ENCODE measurements at places on chromosomes 12 and 14. TPM values are rescaled to one million over a fixed set of nuclear protein-coding genes. Genes with fewer than 3 reads are reported as not detected.

GRCh38 chr12:26452511-26452910 is 257.1 kb downstream of the SSPN start:
- no peak for DNase-seq

GRCh38 chr12:89936631-89937030 is 228.0 kb upstream of the ATP2B1 start:
- no peak for DNase-seq

DNA sequence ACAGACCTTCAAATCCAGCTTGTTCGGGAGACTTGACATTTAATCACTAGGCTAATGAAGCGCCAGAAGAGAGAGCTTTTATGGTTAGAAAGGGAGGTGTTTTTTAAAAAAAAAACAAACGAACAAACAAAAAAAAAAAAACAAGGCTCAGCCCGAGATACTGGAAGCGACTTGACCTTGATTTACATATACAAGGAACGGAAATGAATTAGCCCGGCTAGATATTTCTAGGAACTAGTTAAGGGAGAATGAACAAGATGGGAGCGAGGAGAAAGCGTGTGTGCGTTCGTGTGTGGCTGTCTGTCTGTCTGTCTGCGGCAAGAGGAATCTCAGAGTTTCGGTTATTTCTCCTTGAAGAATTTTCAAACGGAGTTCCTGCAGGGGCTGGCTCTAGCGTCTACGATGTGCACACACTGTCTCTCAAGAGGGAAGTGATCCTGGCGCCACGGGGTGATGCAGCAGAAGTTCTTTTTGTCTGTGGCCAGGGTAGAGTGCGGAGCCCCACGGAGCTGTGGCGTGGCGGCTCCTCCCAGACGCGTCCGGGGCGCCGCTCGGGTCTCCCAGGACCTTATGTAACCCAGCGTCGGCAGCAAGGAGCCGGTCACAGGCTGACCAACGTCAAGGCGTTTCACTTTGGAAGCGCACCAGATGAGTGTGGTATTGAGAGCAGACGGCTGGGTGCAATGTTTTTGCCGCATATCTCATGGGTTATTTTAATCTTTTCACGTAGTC is 18.8 kb downstream of the SOCS2 start:
- peak; percentile 36 for DNase-seq

- no peak for DNase-seq
Measured at GRCh38 chr12:131437706-131438492, 273.0 kb upstream of the SFSWAP start.

- peak; percentile 93 for DNase-seq
Measured at GRCh38 chr12:41967668-41968500, 176.8 kb downstream of the GXYLT1 start.

DNA sequence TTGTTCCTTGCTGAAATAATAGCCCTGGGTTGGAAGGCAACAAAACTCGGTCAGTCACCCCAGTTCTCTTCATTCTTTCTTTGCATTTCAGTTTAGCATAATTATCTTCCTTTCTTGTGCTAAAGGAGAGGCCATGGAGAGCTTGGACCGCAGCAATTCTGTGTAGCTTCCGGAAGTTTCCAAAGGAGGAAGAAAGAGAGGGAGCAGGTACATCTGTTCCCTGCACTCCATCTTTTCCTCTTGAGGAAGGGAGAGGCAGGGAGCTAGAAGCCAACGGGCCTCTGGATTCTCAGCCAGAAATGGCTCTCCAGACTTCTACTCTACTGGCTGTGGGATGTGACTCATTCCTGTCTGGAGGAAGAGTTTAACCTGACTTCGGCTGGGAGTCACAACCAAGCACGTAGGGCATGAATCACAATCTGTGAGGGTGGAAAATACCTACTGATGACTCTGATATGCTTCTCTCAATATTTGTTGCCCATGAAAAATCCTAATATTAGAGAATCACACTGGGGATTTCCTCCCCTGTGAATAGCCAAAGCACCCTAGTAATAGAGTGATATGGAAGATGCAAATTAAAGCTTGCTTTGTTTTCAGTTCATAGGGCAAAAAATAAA is 17.0 kb downstream of the ANO6 start:
- no peak for DNase-seq

GRCh38 chr12:113127791-113128199 is 7.8 kb downstream of the RASAL1 start:
- DNase-seq = no peak

- no peak for DNase-seq
Measured at GRCh38 chr12:23681237-23681636, 268.2 kb downstream of the SOX5 start.

GRCh38 chr14:20760950-20761349 is 7.3 kb upstream of the EDDM3B start:
- no peak for DNase-seq

GRCh38 chr14:22497144-22497423 is 91.9 kb downstream of the DAD1 start:
- no peak for DNase-seq

DNA sequence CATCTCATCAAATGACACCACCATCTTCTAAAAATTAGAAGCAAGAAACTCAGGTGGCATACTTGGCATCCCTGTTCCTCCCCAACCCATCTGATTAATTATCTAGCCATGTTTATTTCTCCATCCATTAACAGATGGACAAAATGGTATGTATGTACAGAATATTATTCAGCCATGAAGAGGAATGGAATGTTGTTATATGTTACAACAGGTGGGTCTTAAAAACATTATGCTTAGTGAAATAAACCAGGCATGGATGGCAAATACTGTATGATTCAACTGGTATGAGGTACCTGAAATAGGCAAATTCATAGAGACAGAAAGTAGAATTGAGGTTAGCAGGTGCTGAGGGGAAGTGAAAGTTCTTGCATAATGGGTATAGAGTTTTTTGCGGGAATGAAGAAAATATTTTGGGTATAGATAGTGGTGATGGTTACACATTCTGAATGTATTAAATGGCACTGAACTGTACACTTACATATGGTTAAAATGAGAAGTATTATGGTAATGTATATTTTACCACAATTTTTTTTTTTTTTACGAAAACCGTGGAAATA is 17.5 kb downstream of the YY1 start:
- no peak for DNase-seq

- DNase-seq = no peak
Measured at GRCh38 chr12:70402597-70402996, 36.5 kb downstream of the KCNMB4 start.

Gene VDR
- 0.09 TPM for total RNA-seq

Gene SLC4A8
- 132 TPM for total RNA-seq

Gene SUSD6
- 9.2 TPM for total RNA-seq

Gene SLC10A1
- total RNA-seq = not detected

Gene NOVA1
- 37.9 TPM for total RNA-seq

Gene GYS2
- not detected for total RNA-seq

Gene GALNT6
- total RNA-seq = not detected

Gene RNASE3
- total RNA-seq = not detected

Gene TAMALIN
- total RNA-seq = 7.4 TPM

Gene SERPINA12
- total RNA-seq = not detected

Gene GRIP1
- total RNA-seq = 25.0 TPM
